ENCODE measurements at places on chromosomes 12 and 14. TPM values are rescaled to one million over a fixed set of nuclear protein-coding genes. Genes with fewer than 3 reads are reported as not detected.

GRCh38 chr12:84172823-84173424 is 739.7 kb downstream of the SLC6A15 start:
- H3K36me3 ChIP-seq: no peaks in the 10 kb centered on the region
- H3K4me3 ChIP-seq: no peak overlapping the region
- DNase-seq: no peak
- no peak overlapping the region for H3K27ac ChIP-seq

- no peak overlapping the region for H3K27ac ChIP-seq
- peaks cover 11% of the 10 kb centered on the region for H3K27me3 ChIP-seq
- no peak for DNase-seq
- H3K4me3 ChIP-seq: no peak overlapping the region
- no peaks in the 10 kb centered on the region for H3K36me3 ChIP-seq
These were observed 2.8 kb downstream of the LRRC74A start for GRCh38 chr14:76829013-76829365.

GRCh38 chr12:125434936-125435443 is 369.8 kb downstream of the AACS start:
- H3K36me3 ChIP-seq: no peaks in the 10 kb centered on the region
- H3K4me3 ChIP-seq: no peak overlapping the region
- no peaks in the 10 kb centered on the region for H3K4me1 ChIP-seq

DNA sequence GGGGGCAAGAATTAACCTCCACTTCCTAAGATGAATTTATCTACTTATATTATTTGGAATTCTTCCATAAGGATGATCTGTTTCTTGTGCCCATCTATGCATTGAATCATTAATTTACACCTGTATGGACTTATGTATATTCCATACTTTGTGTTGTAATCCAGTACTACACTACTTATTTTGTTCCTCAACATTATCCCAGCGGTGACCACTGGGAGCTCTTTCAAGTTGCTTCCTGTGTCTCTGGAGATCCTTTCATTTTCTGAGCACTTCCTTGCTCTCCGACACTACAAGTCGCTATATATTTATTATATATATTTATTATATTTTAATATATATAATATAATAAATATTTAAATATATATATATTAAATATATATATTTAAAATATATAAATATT is 54.9 kb upstream of the SCN8A start:
- no peak overlapping the region for H3K4me3 ChIP-seq
- no peak for DNase-seq
- no peaks in the 10 kb centered on the region for H3K4me1 ChIP-seq
- no peak overlapping the region for H3K27ac ChIP-seq
- peaks cover 16% of the 10 kb centered on the region for H3K27me3 ChIP-seq
- H3K36me3 ChIP-seq: no peaks in the 10 kb centered on the region

GRCh38 chr12:124445121-124445718 is 122.2 kb downstream of the NCOR2 start:
- peaks cover 15% of the 10 kb centered on the region for H3K4me1 ChIP-seq
- H3K27me3 ChIP-seq: no peaks in the 10 kb centered on the region
- DNase-seq: no peak
- no peak overlapping the region for H3K27ac ChIP-seq

DNA sequence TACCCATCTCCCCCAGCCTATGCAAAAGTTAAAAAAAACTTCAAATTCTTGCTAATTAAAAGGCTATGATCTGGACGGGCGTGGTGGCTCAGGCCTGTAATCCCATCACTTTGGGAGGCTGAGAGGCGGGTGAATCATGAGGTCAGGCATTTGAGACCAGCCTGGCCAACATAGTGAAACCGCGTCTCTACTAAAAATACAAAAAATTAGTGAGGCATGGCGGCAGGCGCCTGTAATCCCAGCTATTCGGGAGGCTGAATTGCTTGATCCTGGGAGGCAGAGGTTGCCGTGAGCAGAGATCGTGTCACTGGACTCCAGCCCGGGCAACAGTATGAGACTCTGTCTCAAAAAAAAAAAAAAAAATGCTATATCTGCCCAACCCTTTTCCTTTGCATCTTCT is 925.4 kb downstream of the GALC start:
- H3K27me3 ChIP-seq: no peaks in the 10 kb centered on the region
- no peak for DNase-seq

DNA sequence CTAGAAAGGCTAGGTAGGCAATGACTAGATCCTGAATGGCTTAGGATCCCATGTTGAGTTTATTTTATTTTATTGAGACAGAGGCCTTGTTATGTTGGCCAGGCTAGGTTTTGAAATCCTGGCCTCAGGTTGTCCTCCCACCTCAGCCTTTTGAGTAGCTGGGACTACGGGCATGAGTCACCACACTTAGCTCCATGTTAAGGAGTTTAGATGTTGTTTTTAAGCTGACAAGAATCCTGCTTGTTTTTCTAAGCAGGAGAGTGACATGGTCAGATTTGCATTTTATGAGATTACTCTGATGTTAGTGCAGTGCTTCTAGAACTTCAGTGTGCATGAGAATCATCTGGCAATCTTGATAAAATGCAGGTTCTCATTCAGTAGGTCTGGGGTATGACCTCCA is 14.5 kb downstream of the CCDC198 start:
- no peak for DNase-seq
- no peaks in the 10 kb centered on the region for H3K4me1 ChIP-seq
- H3K36me3 ChIP-seq: no peaks in the 10 kb centered on the region
- H3K4me3 ChIP-seq: no peak overlapping the region

GRCh38 chr12:53809005-53809404 is 57.2 kb upstream of the CISTR start:
- H3K27ac ChIP-seq: no peak overlapping the region
- H3K27me3 ChIP-seq: peaks cover 22% of the 10 kb centered on the region

DNA sequence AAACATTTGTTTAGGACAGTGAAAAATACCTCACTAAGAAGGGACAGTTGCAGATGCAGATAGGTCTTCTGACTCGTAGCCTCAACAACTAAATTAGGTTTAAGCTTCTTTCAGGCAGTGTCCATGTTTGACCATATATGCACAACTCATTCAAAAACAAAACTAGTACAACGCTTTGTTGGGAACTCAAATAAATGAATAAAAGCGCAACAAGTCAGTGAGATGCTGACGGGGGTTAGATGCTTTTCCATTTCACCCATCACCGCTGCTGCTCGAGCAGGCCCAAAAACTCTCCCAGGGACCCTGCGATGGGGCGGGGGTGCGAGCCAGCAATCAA is 633 bp downstream of the RPAP3 start:
- no peaks in the 10 kb centered on the region for H3K27me3 ChIP-seq
- DNase-seq: no peak
- H3K27ac ChIP-seq: peak overlapping the region; percentile 93
- H3K36me3 ChIP-seq: peaks cover 33% of the 10 kb centered on the region

Gene GPR162
- total RNA-seq: 1.7 TPM

Gene PIANP
- not detected for total RNA-seq

Gene ZBTB42
- total RNA-seq: 7.4 TPM

Gene EFS
- total RNA-seq: 0.07 TPM

Gene SETD1B
- 26.6 TPM for total RNA-seq

Gene HNF1A
- not detected for total RNA-seq

Gene GARIN6
- total RNA-seq: not detected

Gene SIX4
- total RNA-seq: 8.6 TPM

Data from K562 (cell line).